ENCODE measurements at places on chromosomes 16 and 17.

- no peak for DNase-seq
These were observed 821 bp upstream of the GFAP start for GRCh38 chr17:44915862-44916780.

- DNase-seq: no peak
These were observed 104.7 kb upstream of the CDH5 start for GRCh38 chr16:66261826-66262225.

GRCh38 chr17:29061036-29061435 is 18.1 kb downstream of the PIPOX start:
- DNase-seq: no peak

- DNase-seq: no peak
These were observed 6.0 kb upstream of the RNF135 start for GRCh38 chr17:30964876-30965275.

Data from keratinocyte (primary cell).